ENCODE measurements at places on chromosomes 3 and 15.

- DNase-seq, result no peak
Observed at GRCh38 chr3:157204431-157204830, 44.5 kb upstream of the CCNL1 start.

DNA sequence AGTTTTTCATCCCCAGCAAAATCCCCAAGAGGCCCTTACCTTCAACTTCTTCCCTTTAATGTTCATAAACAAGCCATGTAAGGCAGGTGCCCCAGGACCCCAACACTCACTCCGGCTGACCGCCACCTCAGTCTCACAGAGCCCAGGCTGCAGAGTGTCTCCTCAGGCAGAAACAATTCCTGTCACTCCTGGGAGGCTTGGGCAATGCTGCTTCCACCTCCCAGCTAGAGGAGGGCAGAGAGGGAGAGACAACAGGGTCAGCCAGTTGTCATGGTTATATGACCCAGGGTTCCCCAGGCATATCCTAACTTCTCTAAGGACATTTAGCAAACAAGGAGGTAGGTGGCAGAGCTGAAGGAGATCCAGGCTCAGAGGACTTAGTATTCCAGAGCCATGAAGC is at the start of gene PLIN1:
Gene PLIN1, minus strand, starts transcription at position 156 of the 400 bp plus-strand sequence. CDS start 1,878 bp downstream, outside the sequence.
- DNase-seq, result no peak

DNA sequence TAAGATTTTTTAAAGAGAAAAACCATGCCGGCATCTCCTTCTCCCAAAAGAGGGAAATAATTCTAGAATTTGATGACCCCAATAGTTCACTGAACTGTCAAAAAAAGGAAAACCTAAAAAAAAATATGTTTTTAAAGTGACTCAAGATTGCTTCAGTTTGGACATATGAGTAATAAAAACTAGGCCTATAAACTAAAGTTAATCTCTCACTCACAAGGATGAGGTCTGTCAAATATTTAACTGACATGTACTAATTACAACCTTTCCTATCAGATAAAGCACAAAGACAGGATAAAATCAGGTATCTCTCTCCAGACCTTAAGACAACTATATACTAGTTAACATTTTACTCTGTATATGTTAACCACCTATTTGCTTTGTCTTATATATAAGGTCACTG is 231.9 kb downstream of the NSUN3 start:
- no peak for DNase-seq

DNA sequence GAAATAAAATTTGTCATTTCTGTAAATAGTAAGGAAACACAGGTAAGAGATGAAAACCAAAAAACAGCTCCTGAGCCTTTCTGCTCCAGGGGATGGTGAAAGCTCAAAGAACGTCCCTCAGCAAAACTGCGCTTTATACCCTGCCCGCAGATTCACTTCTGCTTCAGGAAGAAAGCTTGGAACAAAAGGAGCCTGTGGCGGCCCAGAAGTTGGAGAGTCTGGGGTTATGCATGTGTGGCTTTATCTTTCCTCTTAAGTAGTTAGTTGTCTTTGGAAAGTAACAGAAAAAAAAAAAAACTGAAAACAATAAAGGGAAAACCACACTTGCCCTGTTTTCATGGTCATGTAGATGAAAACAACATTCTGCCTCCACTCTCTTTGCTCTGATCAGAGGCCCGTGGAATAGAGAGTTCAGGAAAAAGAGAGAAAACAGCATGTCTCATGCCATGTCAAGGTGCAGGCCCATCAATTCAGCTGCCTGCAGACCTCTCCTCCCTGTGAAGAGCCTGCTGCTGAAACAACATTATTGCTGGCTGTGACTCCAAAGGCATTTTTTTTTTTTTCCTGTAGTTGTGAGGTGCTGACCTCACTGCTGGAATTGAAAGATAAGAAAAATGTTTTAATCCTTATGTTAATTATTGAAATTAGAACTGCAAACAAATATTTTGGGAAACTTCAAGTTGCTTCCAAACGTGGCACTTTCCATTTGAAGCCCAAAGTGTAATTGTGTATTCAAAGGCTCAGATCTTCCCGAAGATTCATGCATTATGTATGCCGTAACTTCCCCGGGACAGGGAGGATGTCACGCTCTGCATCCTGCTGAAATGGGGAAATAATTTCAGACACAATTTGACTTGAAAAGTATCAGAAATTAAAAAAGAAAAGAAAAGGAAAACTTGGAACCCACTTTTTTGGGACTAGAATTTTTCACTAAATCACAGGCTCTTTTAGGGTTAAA is 108.4 kb upstream of the ZNF385D start:
- DNase-seq, result no peak

DNA sequence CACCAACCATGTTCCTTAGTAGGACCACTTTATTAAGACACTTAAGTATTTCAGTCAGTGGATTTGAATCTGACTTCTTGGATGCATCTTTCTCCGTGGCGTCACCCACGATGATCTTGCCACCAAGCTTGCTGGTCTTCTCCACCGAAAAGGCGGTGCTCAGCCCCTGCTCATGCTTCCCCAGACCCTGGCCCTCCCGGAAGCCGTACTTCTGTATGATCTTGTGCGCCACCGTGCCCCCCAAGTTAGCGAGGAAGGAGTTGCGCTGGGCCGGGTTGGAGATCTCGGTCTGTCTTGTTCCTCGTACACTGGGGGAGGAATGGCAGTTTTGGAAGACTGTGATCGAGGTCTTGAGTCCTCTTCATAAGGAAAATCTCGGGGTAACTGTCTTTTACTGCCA is 213.4 kb upstream of the NANOGP8 start:
- no peak for DNase-seq

Data from activated CD8-positive, alpha-beta memory T cell treated with anti-CD3 and anti-CD28 coated beads for 48 hours (primary cell).